ENCODE measurements at places on chromosomes 12 and 14. TPM values are rescaled to one million over a fixed set of nuclear protein-coding genes. Genes with fewer than 3 reads are reported as not detected.

POTEG gene
- not detected for total RNA-seq

KRT75 gene
- not detected for total RNA-seq

CIT gene
- total RNA-seq = 28.1 TPM

IAPP gene
- total RNA-seq = not detected
